ENCODE measurements at places on chromosomes 13 and 19.

- DNase-seq = peak; percentile 22
Measured at GRCh38 chr13:41780715-41781706, 179.9 kb downstream of the VWA8 start.

- no peak for DNase-seq
Measured at GRCh38 chr13:76853921-76854608, 32.1 kb downstream of the KCTD12 start.

GRCh38 chr13:80778297-80778696 lies 437.4 kb upstream of the SPRY2 start:
- DNase-seq = no peak

- no peak for DNase-seq
Measured at GRCh38 chr13:31327182-31327860, 127.5 kb downstream of the B3GLCT start.

GRCh38 chr19:19356901-19357566 lies 36.4 kb downstream of the MAU2 start:
- no peak for DNase-seq

GRCh38 chr13:71359641-71360040 lies 507.4 kb downstream of the DACH1 start:
- no peak for DNase-seq

GRCh38 chr13:90352763-90353162 lies 994.7 kb upstream of the MIR17HG start:
- no peak for DNase-seq

DNA sequence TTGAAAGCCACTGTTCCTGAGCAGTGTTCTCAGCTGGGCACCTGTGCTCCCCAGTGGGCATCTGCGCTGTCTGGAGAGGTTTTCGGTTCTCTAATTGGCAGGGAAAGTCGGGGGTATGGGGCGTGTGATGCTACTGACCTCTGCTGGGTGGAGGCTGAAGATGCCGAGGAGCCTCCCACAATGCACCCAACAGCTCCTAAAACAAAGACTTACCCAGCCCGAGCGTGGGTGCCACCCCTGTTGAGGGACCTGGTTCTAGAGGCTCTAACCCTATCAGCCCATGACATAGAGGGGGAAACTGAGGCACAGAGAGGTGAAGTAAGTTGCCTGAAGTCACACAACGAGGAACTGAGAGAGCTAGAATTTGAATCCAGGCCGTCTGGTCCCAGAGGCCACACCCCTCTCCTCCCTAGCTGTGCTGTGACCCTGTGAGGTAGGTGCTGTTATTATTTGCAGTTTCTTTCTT lies 2.3 kb downstream of the SPACA4 start:
- no peak for DNase-seq

GRCh38 chr19:36420961-36421748 lies 2.7 kb upstream of the ZFP82 start:
- DNase-seq = no peak

GRCh38 chr19:33396701-33397535 lies 23.4 kb downstream of the CEBPG start:
- no peak for DNase-seq

GRCh38 chr13:27229642-27230041 lies 21.7 kb upstream of the RPL21 start:
- no peak for DNase-seq

GRCh38 chr19:3142781-3143337 lies 7.0 kb downstream of the GNA15 start:
- DNase-seq = no peak

GRCh38 chr19:14085309-14085995 lies at the start of gene C19orf67:
Gene C19orf67 (minus strand): TSS chr19:14085783. CDS start chr19:14085627, 156 bp downstream.
- DNase-seq = no peak

DNA sequence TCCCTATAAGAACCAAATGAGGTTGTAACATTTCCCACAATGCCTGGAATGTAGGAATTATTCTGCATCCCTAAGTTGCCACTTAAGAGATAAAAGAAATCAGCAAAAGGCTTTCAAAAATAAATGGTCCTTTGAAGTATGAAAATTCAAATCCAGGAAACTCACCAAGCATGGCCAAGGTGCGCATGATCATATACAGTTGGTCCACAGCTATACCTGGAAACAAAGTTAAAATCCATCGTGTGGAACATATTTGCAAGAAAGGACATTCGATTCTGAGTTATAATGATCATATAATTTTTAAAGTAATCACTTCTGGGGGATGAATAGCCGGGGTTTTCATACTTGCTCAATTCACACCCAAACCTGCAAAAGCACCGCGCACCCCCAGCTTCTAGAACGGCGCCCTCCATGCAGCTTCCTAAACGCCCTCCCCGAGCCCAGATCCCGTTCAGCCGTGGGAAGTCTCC lies 525 bp downstream of the CARS2 start:
- DNase-seq = no peak

DNA sequence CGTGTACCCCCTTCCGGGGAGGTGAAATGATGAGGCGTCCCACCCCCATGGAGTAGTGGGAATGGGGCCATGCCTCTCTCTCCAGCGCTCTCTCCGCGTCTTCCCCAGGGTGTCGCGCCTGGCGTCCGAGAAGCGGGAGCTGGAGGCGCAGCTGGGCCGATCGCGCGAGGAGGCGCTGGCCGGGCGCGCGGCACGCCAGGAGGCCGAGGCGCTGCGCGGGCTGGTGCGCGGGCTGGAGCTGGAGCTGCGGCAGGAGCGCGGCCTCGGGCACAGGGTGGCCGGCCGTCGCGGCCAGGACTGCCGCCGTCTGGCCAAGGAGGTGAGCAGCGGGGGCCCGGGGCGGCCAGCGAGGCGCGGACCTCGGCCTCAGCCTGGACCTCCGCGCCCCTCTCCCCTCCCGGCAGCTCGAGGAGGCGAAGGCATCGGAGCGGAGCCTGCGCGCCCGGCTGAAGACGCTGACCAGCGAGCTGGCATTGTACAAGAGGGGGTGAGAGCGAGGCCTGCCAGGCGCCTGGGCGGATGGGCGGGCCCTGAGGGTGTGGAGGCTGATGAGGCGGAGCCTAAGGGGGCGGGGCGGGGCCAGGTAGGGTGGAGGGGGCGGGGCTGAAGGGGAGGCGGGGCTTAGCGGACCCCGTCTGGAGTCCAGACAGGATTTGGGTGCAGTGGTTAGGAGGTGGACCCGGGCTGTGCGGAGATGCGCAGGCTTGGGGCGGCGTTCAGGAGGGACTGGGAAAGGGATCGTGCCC lies 7.7 kb downstream of the PGLYRP1 start:
- DNase-seq = no peak

- DNase-seq = peak; percentile 10
Measured at GRCh38 chr13:52001120-52001731, 10.0 kb downstream of the ATP7B start.

GRCh38 chr13:20664351-20664750 lies 39.1 kb upstream of the IL17D start:
- no peak for DNase-seq

GRCh38 chr13:79987323-79987722 lies 353.6 kb downstream of the SPRY2 start:
- no peak for DNase-seq

DNA sequence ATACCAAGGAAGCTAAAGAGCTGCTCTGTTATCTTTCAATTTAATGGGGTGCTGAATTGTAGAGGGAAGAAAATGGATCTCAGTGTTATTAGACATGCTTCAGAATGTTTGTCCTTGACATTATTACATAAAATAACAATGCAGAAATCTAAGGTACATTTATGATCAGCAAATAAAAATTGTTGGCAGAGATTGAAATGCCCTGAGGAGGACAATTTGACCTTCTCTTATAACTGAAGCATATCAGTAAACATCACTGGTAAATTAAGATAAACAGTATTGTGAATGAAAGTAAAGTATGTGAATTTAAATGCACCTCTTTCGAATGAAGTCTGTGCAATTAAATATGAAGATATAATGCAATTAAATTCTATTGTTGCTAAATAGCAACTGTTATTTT lies 1362.1 kb upstream of the ATXN8OS start:
- no peak for DNase-seq

- no peak for DNase-seq
Measured at GRCh38 chr13:81058916-81059290, 718.0 kb upstream of the SPRY2 start.

DNA sequence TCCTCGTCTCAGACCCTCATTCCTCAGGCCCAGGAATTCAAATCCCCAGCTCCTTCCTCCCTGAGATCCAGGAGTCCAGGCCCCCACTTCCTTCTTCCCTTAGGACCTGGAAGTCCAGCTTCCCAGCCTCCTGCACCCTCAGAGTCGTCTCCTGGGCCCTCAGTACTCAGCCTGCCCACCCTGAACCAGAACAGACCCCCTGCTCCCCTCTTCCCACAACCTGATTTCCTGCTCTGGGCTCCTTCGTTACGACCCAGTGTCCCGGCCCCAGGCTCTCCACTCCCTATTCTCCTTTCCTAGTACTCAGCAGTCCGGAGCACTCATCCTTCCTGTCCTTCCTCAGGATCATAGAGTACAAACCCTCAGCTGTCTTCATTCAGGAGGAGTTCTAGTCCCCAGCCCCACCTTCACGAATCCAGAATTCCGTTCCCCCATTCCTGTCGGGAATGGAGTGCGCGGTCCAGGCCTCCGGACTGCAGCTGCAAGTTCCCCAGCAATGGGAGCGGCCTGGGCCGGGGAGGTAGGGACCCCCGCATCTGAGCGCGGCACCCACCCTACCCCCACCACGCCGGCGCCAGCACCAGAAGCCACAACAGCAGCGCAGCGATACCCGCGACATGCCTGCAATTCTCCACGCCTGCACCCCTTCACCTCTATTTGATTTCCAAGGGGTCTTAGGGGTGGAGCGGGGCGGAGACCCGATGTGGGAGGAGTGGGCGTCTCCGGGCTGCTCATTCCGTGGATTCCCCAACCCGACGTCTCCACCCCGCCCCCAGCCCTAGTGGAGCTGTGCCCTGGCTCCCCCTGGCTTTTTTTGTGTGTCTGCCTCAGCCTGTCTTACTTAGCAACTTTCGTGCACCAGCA lies 12.7 kb downstream of the EGLN2 start:
- DNase-seq = no peak

DNA sequence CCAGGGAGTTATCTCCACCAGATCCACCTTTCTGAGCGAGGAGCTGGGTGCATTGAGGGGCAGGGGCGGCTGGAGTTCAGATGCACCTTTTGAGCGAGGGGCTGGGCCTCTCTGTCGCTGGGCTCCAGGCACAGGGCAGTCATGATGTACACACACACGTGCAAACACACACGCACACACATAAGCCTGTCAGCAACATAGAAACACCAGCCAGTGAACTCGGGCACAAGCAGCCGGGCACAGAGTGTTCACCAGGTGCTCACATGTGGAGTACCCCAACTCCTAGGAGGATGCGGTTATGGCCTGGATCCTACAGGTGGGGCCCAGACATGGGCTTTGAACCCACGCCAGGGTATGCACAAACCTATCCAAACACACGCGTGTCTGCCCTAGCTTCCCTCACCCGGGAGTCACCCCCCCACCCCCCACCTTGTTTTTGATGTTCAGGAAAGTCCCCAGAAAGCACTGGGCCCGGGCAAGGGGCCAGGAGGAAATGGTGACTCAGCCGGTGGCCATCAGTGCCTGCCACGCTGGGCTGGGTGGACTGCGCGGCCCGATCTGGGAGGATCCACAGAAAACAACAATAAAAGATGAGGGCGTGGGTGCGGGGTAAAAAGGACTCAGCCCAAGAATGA lies 13.3 kb downstream of the ARRDC2 start:
- no peak for DNase-seq

DNA sequence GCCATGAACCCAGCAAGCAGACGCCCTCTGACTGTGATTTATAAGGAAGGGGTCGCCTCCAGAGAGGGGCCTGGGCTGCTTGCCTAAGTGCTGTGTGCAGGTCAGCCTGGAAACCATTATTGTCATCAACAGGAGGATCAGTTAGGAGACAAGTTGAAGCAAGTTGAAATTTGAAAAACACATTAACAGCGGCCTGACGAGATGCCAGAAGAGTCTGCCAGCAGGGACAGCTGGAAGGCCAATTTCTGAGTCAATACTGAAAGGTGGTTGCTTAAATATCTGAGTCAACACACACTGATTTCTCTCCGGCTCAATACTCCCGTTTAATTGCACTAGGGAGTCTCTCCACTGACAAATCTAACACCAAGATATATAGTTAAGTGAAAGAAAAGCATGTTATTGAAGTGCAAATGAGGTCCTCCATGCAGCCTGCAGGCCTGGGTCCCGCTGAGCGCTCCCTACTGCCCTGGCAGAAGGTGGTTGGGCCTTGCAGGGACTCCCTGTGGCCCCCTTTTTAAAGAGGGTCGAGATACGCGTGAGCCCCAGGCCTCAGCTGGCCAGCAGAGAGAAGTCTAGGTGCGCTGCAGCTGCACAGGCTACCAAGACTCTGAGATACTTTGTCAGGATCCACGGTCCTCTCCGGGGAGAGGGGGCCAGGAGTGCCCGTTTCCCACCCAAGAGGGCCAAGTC lies 91.1 kb downstream of the RNASEH2B start:
- DNase-seq = no peak

DNA sequence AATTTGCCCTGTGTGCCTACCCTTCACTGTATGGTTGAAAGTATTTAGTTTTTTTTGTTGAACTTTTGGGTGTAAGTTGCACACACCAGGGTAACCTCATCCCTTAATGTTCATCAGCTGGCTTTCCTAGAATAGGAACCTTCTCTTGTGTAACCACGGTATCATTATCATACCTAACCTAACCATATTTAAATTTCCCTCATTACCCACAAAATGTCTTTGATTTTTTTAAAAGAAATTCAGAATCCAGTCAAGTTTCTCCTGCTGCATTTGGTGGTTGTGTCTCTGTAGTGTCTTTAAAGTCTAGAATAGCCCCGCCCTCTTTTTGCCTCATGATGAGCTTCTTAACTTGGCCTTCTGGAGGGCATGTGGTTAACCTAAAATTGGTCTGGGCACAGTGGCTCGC lies 80.3 kb downstream of the RYR1 start:
- no peak for DNase-seq

DNA sequence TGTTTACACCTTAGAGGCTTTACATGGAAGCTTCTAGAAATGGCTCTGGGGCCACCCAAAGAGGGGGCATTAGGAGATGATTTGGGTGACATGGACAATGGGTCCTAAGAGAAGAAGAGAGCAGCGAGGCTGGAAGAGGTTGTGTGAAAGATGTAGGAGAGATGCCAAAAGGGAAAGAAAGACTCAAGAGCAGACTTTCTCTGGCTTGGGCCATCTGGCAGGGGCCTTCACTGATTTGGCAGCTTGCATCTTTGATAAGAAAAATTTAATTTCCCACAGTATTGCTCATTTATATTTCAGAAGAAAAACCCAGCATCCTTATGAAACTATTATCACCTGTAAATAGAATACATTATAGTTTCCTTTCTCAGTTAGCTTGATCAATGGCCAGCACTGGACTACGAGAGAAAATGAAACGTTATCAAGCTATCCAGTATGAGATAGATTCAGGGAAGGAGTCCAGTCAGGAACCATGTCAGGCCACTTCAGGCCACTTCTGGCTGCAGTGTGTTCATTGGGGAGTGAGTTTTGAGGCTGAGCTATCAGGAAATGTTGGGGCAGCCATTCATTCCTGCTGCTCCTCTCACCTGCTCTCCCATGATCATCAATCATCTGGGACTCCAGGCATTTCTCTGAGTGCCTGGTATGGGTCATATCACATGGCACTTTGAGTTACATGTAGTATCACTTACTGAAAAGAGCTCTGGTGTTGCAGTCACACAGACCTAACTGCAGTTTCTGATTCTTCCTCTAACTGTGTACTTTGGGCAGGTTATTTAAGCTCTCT lies 10.3 kb downstream of the SCEL start:
- no peak for DNase-seq
